ENCODE measurements at places on chromosomes 12 and 14.
A peak's percentile ranks its signal among the peaks of the same experiment; 100 is the strongest.

DNA sequence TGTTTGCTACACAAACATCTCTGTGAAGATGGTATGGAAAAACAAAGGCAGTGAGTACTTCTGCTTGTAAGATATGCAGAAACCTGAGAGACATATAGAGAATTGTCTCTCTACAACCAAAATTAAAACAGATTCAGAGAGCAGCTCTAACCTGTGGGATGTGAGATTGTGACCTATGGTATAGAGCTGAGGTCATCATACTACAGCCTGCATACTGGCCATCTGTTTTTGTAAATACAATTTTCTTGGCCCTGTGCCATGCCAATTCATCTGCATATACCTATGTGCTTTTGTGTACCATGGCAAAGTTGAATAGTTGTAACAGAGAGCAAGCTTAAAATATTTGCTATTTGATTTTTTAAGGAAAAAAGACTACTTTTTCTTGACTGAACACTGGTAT, 99.6 kb downstream of the LMO3 start:
- peak; percentile 18 for DNase-seq

GRCh38 chr12:124100572-124101178, 127.7 kb downstream of the ZNF664 start:
- no peak for DNase-seq

GRCh38 chr12:130335517-130336392, 1.9 kb upstream of the PIWIL1 start:
- DNase-seq: peak; percentile 93

DNA sequence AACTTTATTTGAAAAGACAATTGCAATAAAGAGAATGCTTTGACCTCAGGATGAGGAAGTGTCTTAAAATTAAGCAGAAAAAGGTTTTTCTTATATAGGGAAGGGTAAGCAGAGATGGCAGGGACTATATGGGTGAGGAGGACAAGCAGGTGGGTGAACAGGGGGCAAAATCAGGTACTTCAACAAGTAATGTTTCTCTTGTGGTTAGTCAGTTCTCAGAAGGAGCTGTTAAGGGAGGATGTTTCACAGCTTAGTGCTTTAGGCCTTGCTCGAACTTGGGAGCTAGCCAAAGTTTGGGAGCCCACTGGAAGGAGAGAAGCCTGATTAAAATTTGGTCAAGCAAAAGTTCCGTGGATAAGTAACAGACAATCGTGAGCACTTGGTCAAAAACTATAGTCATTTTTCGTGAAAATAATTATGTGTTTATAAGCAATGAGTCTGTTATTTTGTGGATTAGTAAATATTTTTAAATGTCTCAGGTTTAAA, 364.2 kb upstream of the TMPO start:
- no peak for DNase-seq

- DNase-seq: no peak
Measured at GRCh38 chr12:106301241-106301610, 1.3 kb upstream of the TCP11L2 start.
